NCI-H446 treated with DMSO at 0.1 percent for 48 hours (cell line): ENCODE measurements at places on chromosomes 11 and 22.
A peak's percentile ranks its signal among the peaks of the same experiment; 100 is the strongest.

DNA sequence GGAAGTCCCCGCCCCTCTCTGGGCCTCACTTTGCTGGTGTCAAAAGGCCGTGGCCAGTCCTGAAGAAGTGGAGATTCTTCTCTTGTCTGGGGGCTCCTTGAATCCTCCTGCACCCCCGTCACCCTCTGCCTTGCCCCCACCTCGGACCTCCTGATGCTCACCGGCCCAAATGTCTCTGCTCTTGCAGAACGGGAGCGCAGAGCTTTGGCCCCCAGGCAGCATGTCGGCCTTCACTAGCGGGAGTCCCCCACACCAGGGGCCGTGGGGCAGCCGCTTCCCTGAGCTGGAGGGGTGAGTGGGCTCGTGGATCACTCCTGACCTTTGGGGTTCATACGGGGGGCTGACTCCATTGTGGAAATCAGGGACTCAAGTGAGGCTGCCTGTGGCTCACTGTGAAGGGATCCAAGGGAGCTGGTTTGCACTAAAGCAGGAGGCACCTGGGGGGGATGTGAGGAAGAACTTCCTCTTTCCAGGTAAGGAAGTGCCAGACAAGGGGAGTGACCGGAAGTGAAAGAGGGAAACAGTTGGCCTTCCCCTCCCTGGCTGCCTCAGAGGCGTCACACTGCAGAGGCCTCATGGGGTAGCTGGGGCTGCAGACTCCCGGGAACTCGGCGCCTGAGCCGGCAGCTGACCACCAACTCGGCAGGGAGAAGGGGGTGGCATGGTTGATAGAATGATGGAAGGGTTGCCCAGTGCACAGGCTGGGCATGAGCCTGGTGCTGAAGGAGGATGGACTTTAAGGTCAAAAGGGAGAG, 23.1 kb downstream of the CSF2RB start:
- DNase-seq = no peak

DNA sequence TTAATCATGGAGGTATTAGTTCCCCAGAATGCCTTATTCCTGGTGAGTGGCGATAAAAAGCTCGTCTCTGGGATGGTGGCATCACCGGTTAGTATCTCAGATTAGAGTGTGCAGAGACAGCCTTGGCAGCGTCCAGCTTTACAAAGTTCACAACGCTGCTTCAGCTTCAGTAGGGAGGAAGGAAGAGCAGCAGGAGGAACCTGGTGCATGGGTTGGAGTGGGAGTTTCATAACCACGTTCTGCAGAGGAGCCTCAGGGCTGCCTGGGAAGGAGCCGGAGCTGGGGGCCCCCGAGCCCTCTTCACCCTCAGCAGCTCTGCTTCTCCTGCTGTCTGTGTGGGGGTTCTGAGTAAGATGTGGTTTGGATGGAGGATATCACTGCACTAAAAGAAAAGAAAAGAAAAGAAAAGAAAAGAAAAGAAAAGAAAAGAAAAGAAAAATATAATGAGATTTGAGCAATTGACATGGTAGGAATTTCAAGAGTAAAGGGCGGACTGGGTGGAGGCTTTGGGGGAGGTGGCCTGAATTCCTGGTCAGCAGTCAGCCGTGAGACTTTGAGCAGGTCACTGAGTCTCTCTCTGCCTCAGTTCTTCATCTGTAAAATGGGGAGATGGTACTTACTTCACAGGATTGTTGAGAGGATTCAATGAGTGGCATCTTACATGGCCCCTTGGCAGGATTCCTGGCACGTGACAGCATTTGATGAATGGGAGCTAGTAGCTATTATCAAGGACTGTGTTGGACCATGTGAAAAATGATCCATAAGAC, 6.5 kb downstream of the ASPHD2 start:
- DNase-seq = no peak

GRCh38 chr22:30637701-30638114, 2.1 kb downstream of the SLC35E4 start:
- no peak for DNase-seq

DNA sequence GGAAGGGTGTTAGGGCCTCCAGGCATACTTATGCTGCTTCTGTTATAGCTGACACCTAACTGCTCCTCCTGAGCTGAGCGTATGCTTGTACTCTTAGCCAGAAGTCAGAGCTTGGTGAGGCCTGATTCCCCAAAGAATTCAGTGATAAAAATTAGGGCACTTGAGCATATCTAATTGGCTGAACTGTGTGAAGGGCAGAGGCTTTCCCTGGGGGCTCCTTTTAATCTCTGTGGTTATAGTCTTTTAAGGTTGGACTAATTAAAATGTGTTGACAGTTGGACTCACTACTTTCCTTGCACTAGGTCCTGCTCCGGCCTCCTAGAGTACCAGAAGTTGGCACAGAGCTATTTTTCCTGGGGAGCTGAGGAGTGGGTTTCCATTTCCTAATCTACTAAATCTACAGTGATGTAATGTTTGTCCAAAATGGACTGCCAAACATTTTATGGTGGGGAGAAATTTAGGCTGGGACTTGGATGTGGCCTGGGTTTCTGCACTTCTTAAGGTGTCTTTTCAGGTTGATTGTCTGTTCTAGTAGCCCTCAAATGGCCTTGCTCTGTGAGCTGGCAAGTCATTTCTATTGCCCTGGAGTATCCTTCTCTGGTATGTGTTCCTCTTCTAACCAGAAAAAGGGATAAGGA, 18.4 kb downstream of the STIM1 start:
- no peak for DNase-seq

DNA sequence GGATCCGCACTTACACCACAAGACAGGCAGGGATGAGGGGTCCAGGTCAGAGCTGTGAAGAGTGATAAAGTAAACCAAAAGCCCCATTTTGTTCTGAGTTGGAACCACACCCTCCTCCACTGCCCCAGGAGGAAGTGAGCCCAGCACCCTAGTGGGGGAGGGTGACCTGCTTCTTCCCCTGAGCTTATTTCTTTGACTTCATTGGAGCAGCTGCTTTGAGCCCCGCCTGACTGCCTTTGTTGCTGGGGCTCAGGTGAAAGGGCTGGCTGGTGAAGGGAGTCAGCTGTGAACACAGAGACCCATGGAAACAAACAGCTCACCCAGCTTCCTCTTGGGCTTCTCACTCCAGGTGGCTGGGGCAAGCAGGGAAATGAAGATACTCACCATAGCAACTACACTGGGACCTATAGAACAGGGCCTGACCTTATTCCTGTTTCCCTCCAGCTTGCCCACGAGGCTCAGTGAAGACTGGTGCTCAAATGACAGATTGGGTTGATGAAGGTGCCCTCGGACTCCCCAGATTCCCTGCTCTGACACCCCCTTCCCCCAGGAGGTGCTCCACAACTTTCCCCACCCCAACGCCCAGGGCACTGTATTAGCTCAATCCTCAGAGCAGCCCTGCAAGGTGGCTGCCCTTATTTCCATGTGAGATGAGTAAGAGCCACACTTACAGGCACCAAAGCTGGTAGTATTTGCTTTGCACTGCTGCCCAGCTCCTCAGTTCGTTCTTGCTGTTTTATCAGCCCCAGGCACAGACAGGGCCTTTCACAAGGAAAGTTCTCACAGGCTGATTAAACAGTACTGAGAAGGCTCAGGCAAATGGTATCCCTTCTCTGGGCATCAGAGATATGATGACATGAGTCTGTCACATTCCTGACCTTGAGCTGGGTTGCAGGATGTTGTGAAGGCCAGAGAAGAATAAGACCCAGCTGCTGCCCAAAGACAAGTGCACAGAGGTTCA, 2.4 kb downstream of the UCP2 start:
- no peak for DNase-seq

DNA sequence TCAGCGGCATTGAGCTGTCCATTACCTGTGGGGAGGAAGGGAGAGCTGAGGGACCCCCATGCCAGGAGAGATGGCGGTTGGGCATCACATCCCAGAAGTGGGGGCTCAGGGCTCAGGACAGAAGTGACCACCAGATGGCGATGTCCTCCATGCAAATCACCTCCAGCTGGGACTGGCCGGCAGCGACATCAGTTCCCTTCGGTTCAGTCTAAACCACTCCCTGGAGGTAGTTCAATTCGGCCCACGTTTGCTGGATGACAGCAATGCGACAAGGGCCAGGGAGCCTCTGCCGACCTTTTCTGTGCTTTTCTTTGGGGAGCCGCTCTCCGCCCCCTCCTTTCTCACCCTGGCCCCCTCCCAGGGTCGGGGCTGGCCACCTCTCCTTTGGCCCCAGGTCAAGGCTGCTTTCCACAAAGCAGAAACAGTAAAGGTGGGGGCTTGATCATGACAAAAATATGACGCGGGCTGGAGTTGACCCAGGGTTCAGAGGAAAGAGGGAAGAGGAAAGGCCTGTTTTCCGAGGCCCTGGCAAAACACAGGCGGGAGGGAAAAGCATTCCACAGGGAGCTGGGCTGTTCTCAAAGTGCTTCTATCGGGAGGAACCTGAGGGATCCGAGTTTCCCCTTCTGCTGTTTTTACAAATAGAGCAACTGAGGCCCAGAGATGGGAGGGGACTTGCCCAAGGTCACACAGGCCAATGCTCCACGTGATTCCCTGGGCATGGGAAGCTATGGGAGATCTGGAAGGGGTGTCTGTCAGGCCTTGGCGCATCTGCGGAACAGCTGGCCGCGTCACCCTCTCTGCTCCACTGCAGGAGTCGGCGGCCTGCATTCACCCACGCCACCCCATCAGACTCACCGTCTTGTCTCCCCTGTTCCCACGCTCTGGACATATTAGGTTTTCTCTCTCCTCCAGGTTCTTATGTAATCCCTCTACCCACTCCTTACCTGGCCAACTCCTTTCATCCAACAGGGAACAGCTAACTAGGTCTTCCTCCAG, 54.7 kb downstream of the FBXO7 start:
- peak; percentile 3 for DNase-seq

DNA sequence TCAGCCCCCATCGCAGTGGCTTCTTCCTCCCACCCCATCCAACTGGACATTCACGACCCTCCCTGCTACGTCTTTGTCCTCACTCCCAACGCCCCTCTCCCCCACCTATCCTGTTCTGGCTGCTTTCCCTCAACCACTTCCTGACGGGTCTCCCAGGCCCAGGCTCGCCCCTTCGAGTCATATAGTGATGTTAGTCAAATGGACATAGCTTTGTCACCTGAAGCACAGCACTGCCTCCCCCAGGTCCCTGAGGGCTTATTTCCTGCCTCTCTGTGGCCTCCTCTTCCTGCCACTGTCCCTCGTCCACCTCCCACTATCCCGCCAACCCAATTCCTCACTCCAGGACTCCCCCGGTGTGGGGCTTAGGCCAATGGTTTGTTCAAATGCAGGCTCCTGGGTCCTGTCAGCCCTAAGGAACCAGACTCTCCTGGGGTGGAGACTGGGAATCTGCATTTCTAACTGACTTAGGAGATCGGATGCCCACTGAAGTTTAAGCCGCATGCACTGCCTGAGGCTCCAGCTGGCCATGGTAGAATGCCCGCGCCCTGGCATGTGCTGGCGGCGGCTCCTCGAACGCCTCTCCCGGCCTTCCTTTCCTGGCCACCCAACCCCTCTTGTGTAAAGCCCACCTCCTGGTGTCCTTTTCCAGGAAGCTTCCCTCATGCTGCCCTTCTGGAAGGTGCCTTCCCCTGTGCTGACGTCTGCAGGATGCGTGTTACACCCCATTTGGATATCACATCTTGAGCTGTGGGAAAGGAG, 18.3 kb downstream of the SUN2 start:
- no peak for DNase-seq

DNA sequence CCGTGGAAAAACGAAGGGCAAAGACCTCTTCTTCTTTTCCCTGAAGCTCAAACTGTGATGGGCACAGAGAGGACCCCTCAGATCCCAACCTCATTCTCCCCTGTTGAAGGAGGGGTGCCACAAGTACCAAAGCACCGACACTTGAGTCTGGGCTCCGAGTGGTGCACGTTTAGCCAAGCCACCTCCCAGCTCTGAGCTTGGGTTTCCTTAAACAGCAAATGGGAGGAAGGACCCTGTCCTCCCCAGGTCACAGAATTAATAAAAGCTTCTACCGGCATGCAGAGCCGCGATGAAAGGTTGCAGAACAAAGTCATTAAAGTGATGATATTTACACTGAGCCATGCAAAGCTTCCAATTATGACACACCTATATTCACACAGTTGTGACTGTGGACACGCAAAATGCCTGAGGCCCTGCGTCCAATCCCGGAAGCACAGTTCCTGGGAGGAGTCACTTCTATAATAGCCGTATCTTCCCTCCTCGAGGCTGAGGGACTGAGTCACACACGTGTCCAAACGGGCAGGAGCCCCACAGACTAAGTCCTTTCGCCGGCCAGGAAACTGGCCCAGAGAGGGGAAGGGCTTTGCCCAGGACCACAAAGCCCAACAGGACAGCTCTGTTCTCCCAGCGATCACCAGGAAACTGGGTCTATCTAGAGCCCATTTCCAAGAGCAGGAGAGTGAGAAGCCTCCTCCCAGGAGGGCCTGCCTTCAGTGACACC, 922 bp upstream of the CSNK1E start:
- no peak for DNase-seq

DNA sequence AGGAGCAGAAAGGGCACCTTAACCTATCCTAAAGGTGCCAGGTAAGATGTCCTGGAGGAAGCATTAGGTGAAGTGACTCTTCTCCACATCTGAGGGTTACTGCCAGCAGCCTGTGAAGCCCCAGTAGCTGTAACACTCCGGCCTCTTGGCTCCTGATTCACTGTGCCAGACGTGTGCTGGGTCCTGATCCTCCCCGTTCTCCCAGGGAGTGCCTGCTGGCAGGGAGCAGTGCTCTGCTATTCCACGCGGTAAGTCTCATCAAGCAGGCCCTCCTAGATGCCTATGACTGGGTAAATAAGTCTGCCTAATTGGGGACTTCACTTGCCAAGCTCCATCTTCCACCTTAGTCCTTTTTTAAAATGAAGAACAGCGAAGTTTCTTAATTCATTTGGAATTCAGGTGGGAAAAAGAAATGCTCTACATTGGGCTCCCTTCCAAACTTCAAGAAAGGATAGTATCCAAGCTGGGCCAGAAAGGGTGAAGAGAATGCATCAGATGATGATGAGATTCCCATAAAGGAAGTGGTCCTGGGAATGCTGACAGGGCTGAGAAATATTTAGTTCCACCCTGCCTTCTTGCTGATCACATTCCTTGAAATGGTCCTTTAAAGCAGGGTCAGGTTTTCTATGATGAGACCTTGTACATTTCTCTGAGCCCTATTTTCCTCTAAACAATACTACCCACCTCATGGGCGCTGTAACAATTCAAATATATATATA, 188.0 kb downstream of the MAML2 start:
- peak; percentile 81 for DNase-seq
